Iris pigment epithelial cell (primary cell): ENCODE measurements at places on chromosomes 6 and 20.
A peak's percentile ranks its signal among the peaks of the same experiment; 100 is the strongest.

GRCh38 chr6:170223718-170224693 lies 66.9 kb downstream of the DLL1 start:
- no peak for DNase-seq

GRCh38 chr20:63704749-63705117 lies 3.0 kb downstream of the ARFRP1 start:
- DNase-seq, result no peak

DNA sequence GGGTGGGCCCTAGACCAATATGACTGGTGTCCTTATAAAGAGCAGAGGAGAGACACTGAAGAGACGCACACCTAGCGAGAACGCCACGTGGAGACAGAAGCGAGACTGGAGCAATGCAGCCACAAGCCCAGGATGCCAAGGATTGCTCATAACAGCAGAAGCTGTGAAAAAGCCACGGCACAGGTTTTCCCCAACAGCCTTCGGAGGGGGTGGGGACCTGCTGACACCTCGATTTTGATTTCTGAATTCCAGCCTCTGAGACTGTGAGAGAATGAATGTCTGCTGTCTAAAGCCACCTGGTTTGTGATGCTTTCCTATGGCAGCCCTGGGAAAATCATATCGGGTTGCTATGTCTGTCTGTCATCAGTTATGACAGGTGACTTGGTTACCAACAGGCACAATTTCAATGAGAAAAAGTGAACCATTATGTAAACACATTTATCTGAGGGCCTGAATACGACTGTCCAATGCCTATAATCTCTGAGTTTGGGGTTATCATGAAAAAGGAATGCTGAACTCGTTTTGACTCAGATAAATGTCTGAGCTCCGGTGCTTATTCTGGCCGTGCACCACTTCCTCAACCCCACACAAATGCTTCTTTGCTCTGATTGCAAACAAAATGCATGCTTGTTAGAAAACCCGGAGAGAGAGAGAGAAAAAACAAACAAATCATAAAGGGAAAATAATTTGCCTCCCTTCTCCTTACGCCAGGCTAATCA lies 769.7 kb downstream of the PTPRT start:
- DNase-seq, result no peak

DNA sequence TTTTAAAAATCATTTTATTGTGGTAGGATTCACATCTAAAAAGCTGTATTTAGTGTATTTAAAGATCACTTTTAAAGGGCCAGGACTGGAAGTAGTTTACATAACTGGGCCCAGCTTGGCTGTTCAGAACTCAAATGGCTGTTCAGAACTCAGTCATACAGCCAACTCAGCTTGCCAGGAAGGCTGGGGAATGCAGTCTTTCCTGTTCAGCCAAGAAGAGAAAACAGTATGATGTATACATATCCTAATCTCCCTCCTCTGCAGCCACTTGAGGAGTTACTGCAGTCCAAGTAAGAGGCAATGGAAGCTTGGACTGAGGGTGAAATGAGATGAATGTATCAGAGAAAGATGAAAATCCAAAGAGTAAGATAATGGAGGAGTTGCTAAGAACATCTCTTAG lies 24.6 kb downstream of the DSTN start:
- peak; percentile 88 for DNase-seq

DNA sequence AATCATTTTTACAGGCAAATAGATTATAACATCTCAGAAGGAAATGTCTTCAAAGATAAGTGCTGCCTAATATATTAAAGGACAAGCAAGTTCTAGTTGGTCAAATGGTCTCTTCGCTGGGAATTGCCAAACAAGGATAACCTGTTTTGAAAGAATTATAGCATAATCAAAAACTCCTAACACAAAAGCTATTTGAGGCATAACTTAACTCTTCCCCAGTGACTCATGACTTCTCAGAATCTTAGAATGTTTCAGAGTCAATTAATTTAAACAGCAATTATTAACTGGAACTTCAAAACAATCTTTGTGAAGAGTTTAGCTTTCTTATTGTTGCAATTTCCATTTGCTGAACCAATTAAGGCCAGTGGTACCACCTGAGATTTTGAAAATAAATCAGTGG lies 126.6 kb downstream of the MTFR2 start:
- peak; percentile 69 for DNase-seq

GRCh38 chr6:121376411-121376810 lies 42.1 kb upstream of the TBC1D32 start:
- DNase-seq, result no peak

- DNase-seq, result peak; percentile 79
These were observed at the start of gene TAPBP for GRCh38 chr6:33313709-33314514. Gene TAPBP, minus strand, starts transcription at chr6:33314078. Its CDS starts 37 bp downstream, at chr6:33314041.

DNA sequence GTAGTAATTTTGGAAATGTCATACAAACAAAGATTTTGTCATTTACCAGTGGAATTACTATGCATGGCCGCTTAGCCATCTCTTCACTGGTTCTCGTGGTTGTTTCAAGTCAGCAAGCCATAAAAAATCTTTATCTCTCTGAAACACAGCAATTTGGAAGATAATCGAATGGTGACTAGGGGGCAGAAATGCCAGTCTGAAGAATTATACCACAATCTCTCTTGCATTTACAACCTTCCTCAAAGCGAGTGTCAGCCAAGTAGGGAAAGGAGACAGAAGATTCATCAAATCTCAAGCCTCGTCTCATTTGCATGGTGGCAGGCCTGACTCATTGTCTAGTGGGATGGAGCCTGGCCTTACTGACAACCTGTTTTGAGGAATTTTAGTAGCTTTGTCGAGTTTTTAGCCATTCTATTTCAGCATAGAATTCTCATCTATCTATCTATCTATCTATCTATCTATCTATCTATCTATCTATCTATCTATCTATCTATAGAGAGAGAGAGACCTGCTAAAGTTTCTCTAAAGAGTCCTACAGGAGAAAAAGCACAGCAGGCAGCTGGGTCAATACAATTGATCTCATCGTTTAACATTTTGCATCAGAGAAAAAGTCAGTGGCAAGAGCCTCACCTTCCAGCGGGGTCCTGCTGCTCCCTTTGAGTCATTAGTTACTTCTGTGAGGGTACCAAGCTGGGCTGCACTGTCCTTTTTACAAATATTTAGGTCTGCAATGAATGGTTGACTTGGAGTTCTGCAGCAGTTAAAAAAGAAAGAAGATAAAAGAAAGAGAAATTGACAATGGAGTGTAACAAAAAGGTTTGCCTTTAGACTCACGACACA lies 572.8 kb downstream of the TFAP2A start:
- DNase-seq, result no peak

DNA sequence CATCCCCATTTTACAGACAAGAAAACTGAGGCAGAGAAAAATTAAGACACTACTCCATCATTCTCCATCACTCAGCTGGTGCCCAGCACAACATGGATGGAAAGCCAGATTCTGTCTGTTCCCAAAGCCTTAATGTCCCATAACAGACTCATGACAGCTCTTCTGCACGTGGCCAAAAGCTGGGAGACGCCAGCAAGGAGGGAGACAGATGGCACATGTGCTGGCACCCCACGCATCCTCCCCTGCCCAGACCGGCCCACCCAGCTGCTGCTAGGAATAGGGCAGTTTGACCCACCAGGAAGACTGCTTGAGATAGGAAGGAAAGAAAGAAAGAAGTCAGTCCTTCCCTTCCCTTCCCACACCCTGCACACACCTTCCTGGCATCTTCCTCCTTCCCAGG lies 96.3 kb downstream of the PREX1 start:
- no peak for DNase-seq

DNA sequence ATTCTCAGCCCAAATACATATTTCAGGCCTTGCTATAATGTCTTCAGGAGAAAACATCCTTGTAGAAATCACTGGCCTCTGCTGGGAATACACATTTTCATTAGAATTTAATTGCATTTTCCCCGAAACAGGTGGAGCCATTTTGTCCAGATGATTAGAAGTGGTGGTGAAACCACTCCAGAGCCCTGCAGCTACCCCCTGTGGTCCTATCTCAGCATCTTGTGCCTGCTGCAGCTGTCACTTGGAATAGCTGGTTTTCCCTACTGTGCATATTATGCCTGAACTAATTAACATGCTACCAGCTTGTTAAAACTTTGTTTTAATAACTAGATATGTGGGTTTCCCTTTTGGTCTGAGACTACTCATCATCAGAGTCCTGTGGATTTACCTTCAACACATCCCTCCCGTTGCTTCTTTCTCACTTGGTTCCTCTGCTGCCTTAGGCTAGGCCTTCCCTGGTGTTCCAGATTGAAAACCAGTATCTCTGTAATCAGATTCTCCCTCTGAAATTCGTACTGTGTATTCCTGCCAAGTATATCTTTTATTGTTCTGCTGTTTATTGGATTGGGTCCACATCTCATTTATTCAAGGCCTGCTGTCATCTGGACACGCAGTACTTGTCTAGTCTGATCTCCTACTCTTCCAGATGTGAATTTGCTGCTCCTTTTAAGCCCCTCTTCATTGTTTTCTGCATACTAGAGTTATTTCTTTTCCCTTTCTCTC lies 15.2 kb downstream of the DNAH8 start:
- no peak for DNase-seq

DNA sequence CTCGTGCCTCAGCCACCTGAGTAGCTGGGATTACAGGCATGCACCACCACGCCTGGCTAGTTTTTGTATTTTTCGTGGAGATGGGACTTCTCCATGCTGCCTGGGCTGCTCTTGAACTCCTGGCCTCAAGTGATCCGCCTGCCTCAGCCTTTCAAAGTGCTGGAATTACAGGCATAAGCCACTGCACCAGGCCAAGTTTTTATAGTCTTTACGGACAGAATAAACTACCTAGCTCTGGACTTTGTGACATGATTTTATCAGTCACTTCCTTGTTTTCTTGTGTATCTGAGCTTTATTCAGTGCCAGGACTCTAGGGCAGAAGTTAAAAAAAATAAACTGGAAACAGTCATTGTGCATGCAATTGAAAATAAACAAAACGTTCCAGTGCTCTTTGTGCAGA lies 46.7 kb upstream of the RALGAPA2 start:
- no peak for DNase-seq

GRCh38 chr6:4212588-4212987 lies 77.2 kb upstream of the ECI2 start:
- no peak for DNase-seq
